ENCODE measurements at places on chromosomes 5 and 9. TPM values are rescaled to one million over a fixed set of nuclear protein-coding genes. Genes with fewer than 3 reads are reported as not detected.

DNA sequence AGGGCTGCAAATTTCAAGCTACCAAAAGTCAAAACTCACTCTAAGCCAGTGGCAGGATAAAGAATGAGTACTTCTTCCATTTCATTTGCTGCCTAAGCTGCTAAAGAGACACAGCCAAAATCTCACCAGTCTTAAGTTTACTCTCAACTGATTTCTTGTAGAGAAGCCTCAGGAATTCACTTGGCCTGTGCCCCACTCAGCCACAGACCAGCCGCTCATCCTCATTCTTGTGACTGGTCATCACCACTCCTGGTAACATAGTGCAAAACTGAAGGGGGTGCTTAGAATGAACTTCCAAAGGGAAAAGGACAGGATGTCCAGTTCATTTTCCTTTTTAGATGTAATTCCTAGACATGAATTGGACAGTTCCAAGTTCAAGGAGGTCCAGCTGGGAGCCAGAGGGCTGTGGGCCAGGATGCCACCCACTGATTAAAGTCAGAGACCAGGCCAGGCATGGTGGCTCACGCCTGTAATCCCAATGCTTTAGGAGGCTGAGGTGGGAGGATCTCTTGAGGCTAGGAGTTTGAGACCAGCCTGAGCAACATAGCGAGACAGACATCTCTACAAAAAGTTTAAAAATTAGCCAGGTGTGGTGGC lies 72.7 kb upstream of the RANBP3L start:
- no peaks in the 10 kb centered on the region for H3K36me3 ChIP-seq
- H3K4me3 ChIP-seq = no peak overlapping the region
- no peaks in the 10 kb centered on the region for H3K4me1 ChIP-seq
- H3K27me3 ChIP-seq = no peaks in the 10 kb centered on the region

GRCh38 chr9:122206118-122207046 lies 22.4 kb downstream of the LHX6 start:
- H3K27me3 ChIP-seq = peaks cover 10% of the 10 kb centered on the region
- DNase-seq = no peak
- H3K36me3 ChIP-seq = no peaks in the 10 kb centered on the region
- H3K4me1 ChIP-seq = no peaks in the 10 kb centered on the region

GRCh38 chr5:1666812-1667588 lies 132.6 kb downstream of the MRPL36 start:
- peaks cover 55% of the 10 kb centered on the region for H3K27me3 ChIP-seq
- no peak overlapping the region for H3K27ac ChIP-seq
- DNase-seq = no peak
- no peak overlapping the region for H3K4me3 ChIP-seq

DNA sequence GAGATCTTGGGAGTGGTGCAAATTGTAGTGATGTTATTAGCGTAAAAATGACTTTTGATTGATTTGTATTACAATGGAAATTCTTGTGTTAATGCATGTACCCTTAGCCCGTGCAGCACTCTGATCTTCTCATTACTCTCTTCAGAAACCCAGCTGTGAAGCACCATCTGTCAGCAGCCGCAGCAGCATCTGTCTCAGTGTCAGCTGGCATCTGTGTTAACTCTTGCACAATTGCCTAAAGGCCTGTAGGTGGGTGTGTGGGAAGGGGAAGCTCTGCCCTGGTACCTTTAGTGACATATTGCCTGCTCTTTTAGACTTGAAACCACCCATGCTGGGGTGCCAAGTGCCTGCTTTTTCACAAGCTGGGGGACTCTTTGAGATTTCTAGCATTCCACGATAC lies 101.3 kb downstream of the FBXL7 start:
- no peak overlapping the region for H3K27ac ChIP-seq
- no peaks in the 10 kb centered on the region for H3K4me1 ChIP-seq
- DNase-seq = no peak
- H3K36me3 ChIP-seq = no peaks in the 10 kb centered on the region
- no peak overlapping the region for H3K4me3 ChIP-seq

GRCh38 chr5:15834596-15835245 lies 334.7 kb downstream of the FBXL7 start:
- no peaks in the 10 kb centered on the region for H3K36me3 ChIP-seq
- DNase-seq = no peak
- no peak overlapping the region for H3K4me3 ChIP-seq
- no peaks in the 10 kb centered on the region for H3K4me1 ChIP-seq
- no peak overlapping the region for H3K27ac ChIP-seq
- H3K27me3 ChIP-seq = no peaks in the 10 kb centered on the region

DNA sequence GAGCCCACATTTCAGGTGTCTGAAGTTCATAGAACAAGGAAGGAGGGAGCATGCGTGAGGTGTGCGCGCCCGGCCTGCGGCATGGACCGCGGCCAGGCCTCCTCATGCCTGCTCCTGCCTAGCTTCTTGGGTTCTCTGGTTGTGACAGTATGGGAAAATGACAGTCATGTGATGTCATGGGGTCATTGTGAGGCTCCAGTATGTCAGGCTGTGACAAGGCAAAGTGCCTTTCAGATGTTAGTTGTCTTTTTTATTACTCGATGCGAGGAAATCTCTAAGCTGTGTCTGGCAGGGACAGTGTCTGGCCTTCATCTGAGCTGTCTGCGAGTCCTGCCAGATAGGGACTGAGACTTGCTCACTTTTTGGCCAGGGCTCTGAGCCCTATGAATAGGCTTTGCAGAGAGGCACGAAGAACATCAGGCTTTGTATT lies 13.3 kb downstream of the UCK1 start:
- H3K27me3 ChIP-seq = no peaks in the 10 kb centered on the region
- H3K36me3 ChIP-seq = peaks cover 58% of the 10 kb centered on the region
- no peaks in the 10 kb centered on the region for H3K4me1 ChIP-seq
- no peak overlapping the region for H3K4me3 ChIP-seq
- no peak overlapping the region for H3K27ac ChIP-seq

GRCh38 chr9:114643001-114643400 lies 14.6 kb downstream of the TEX53 start:
- no peaks in the 10 kb centered on the region for H3K4me1 ChIP-seq
- no peaks in the 10 kb centered on the region for H3K27me3 ChIP-seq
- no peak overlapping the region for H3K4me3 ChIP-seq

- no peaks in the 10 kb centered on the region for H3K27me3 ChIP-seq
- DNase-seq = no peak
- H3K4me3 ChIP-seq = no peak overlapping the region
- H3K27ac ChIP-seq = no peak overlapping the region
- H3K36me3 ChIP-seq = no peaks in the 10 kb centered on the region
- peaks cover 4% of the 10 kb centered on the region for H3K4me1 ChIP-seq
Measured at GRCh38 chr9:84304166-84304565, 36.4 kb downstream of the SLC28A3 start.

DNA sequence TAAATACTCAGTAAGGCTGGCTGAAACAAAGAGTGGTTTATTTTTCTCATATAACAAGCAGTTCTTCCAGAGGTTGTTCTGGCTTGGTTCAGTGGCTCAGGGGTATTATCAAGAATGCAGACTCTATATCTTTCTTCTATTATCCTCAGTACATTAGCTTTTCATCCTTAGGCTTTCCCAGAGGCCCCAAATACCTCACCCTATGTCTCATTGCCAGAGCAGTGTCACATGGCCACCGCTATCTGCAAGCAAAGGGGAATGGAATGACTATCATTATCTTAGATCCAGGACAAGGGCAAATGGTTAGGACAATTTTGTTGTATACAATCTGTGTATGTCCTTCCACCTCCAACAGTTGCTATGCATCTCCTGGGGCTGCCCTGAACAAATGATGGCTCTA lies 69.0 kb upstream of the SNX2 start:
- H3K27ac ChIP-seq = no peak overlapping the region
- H3K4me1 ChIP-seq = peaks cover 9% of the 10 kb centered on the region
- DNase-seq = no peak
- peaks cover 10% of the 10 kb centered on the region for H3K27me3 ChIP-seq
- no peaks in the 10 kb centered on the region for H3K36me3 ChIP-seq
- no peak overlapping the region for H3K4me3 ChIP-seq

- H3K27me3 ChIP-seq = no peaks in the 10 kb centered on the region
- DNase-seq = no peak
- no peak overlapping the region for H3K4me3 ChIP-seq
Measured at GRCh38 chr5:8919096-8919495, 626.8 kb downstream of the SEMA5A start.

Gene KCNV2
- not detected for total RNA-seq

Gene DNM1
- total RNA-seq = 0.40 TPM

Gene SH2D3C
- total RNA-seq = 81.9 TPM

Gene LVRN
- not detected for total RNA-seq

Gene HMCN2
- total RNA-seq = not detected

Gene HNRNPH1
- 699 TPM for total RNA-seq

Gene ARHGAP26
- total RNA-seq = 17.1 TPM
